ENCODE measurements at places on chromosomes 7 and 10. TPM values are rescaled to one million over a fixed set of nuclear protein-coding genes. Genes with fewer than 3 reads are reported as not detected.

GRCh38 chr10:103584216-103585010 is 90.9 kb downstream of the NEURL1 start:
- DNase-seq = no peak

- DNase-seq = no peak
Measured at GRCh38 chr10:75596930-75597620, 165.7 kb downstream of the LRMDA start.

DNAJB9 gene
- total RNA-seq = 24.1 TPM

GRCh38 chr10:132850896-132851295 is 64.9 kb upstream of the NKX6-2 start:
- no peak for DNase-seq

WASL gene
- total RNA-seq = 12.1 TPM

- no peak for DNase-seq
Measured at GRCh38 chr10:122847782-122848604, 2.3 kb upstream of the CUZD1 start.

DNA sequence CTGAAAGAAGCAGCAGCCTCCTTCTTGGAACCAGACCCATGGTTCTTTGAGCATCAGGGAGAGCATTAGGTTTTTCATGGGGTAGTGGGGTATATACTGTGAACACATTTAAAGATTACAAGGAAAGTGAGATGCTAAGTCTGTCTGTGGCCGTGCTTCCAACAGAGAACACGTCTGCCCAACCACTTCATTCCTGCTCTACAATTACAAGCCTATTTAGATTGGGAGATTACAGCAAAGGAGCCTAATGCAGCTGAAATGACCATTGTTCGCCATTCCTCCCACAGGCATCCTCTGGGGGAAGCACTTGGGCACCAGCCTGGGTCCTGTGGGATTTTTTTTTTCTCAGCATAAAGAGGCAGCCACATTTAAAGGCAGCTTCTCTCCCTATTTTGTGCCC is 536.4 kb downstream of the XPNPEP1 start:
- no peak for DNase-seq

DNA sequence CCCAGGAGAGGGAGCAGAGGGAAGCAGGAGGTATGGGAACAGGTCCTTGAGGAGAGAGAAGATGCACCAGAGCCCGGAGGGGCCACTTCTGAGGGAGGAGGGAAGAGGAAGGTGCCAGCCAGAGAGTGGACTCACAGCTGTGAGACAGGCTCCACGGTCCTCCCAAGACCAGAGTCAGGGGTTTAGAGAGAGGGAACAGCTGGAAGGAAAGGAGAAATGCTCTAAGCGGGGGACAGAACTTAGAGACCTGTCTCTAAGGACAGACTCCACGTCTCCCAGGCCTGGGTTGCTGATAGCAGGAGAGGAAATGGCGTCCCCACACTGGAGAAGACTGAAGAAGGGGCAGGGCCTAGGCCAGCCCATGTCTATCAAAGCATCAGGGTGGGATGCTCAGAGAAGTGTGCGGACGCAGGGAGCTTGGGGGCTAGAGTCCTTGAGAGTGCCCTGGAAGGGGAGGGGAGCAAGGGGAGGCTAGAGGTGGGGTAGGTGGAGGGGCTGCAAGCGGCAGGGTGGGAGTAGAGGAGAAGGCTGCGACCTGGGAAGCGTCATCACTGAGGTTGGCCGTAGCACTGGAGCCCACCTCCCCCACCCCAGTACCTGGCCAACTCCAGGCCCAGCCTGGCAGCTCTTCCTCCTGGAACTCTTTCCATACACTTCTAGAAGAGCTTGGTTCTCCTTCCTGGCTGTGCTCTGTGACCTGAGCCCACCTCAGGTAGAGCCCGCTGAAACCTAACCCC is 25.6 kb upstream of the GRID1 start:
- no peak for DNase-seq
